ENCODE measurements at places on chromosomes 4 and X.

- DNase-seq = no peak
These were observed 219.1 kb downstream of the GC start for GRCh38 chr4:71564775-71565174.

- DNase-seq = no peak
These were observed at the start of gene PCSK1N for GRCh38 chrX:48835524-48836329. TSS of gene PCSK1N (minus strand) at chrX:48835610. CDS start at chrX:48835532, 78 bp downstream.

- no peak for DNase-seq
These were observed 169.4 kb downstream of the PTTG2 start for GRCh38 chr4:38129460-38130227.

- DNase-seq = no peak
These were observed 198.3 kb upstream of the FAT4 start for GRCh38 chr4:125116431-125116830.

- peak; percentile 67 for DNase-seq
These were observed 19.1 kb upstream of the TEX13B start for GRCh38 chrX:108001218-108001814.

GRCh38 chr4:36392024-36392423 lies 110.6 kb downstream of the DTHD1 start:
- DNase-seq = no peak

GRCh38 chr4:106065018-106065417 lies 169.7 kb downstream of the NPNT start:
- DNase-seq = no peak

- no peak for DNase-seq
These were observed 38.8 kb downstream of the SEPTIN6 start for GRCh38 chrX:119654112-119654531.

GRCh38 chr4:10173037-10173753 lies 56.6 kb upstream of the WDR1 start:
- DNase-seq = peak; percentile 91

GRCh38 chrX:55005256-55005655 lies 5.1 kb downstream of the APEX2 start:
- no peak for DNase-seq

GRCh38 chr4:86675548-86675947 lies 81.4 kb downstream of the PTPN13 start:
- no peak for DNase-seq

- no peak for DNase-seq
These were observed 47.1 kb downstream of the KLF3 start for GRCh38 chr4:38711066-38711465.

DNA sequence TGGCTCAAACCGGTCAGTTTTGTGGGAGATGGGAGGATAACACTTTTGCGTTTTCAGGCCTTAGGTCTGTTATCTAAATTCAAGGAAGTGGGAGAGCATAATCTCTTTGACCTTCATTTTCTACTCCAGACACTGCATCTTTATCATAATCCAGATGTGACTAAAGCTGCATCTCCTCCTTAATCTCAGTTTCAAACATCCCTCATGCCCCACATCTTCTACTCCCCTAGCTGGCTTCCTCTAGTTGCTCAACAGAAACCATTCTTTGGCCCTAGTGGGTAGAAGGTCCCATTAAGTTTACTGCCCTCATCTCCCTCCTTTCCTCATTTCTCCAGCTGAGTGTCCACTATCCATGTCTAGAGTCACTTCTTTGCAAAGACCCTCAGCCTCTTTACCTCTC lies 18.8 kb upstream of the RASL11B start:
- no peak for DNase-seq

- DNase-seq = no peak
These were observed 11.3 kb downstream of the DOCK11 start for GRCh38 chrX:118506805-118507480.

DNA sequence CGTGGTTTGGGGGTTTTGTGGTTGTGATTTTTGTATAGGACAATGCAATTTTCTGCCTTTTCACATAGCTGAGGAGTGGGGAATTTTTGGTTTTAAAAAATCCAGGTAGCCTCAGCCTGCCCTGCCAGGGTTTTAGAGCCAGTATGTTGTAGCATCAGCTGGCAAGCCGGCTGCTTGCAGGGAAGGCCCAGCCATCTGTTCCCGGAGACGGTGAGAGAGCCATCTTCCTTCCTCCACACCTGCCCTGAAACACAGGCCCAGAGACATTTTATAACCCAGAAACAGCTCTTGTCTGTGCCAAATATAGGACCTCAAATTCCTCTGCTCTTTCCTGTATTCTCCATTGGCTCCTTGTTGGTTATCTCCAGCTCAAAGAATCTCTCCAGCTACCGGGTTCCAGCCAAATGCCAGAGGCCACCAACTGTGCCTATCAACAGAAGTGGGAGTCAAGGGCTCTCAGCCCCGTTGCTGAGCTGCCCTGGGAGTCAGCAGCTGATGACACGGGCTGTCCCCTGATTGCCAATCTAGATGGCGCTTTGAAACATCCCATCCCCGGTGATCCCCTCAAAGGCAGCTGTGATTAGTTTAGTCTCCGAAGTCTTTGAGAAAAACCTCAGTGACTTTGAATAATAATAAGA lies 595.2 kb downstream of the MID1IP1 start:
- no peak for DNase-seq

DNA sequence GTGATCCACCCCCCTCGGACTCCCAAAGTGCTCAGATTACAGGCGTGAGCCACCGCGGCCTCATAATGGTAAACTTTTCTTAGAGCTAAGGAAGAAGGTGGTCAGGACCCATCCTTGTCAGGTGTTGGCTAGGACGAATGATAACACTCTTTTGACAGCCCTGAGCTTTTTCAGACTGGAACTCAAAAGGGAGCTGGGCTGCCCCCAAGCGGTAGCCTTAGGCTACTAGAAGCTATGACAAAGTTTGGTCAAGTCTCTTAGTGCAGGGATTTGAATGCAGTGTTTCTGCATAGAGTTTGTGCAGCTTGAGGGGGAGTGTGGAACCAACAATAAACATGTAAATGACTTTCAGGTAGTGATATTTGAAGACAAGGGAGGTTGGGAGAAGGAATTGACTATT lies 11.8 kb upstream of the HSD17B10 start:
- DNase-seq = peak; percentile 77

DNA sequence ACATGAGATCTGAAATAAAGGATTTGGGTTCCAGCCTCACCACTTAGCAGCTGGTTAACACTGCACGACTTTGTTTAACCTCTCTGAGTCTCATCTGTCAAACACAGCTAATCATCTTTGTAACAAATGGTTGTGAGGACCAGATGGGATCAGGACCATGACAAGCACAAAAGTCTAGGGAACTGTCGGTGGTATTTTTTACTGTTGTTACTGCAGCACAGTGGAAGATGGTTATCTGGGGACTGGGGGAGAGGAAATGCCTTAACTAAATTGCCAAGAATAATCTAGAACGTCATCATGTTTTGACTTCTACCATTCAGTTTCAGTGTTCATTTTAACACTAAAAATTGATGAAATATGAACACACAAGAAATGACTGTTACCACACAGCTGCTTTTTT lies 99.5 kb downstream of the ADGRA3 start:
- DNase-seq = peak; percentile 52

DNA sequence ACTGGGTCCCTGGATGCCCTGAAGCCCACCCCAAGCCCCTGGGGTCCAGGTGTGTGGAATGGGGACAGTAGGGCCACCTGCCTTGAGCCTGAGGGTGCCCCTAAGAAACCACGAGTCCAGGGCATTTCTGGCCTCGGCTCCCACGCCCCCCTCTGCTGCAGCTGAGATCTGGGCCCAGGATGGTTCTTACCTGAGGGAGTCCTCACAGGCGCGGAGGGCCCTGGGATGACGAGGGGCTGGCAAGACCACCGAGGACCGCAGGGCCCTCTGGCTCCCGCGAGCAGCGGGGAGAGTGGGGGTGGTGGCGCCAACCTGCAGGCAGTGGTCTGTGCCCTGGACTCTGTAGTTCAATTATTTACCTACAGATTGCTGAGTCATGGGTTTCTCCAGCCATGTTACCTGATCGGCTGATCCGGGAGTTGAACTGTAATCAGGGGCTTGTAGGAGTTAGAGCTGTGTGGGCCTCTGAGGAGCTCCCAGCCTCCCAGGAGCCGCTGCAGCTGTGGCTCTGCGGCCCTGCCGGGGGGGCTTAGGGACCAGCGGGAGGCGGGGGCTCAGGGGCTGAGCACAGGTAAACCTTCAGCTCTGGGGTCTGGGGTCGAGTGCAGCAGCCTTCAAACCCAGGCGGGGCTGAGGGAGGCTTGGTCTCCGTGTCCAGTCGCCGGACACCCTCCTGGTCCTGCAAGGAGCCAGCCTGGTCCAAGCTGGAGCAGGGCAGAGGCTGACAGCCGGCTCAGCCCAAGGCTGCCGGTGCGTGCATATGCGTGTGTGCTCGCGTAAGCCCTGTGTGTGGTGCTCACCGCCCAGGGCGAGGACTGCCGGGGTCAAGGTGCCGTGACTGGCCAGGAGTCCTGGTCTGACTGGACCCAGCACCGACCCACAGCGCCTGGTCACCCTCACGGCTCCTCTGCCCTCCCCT lies at the start of gene SLC26A1:
Gene SLC26A1 (minus strand): TSS at position 294 of the 919 bp plus-strand sequence. CDS start 1,701 bp downstream, outside the sequence.
- peak; percentile 26 for DNase-seq

- DNase-seq = peak; percentile 81
These were observed 97.5 kb upstream of the ZNF518B start for GRCh38 chr4:10554694-10555093.

DNA sequence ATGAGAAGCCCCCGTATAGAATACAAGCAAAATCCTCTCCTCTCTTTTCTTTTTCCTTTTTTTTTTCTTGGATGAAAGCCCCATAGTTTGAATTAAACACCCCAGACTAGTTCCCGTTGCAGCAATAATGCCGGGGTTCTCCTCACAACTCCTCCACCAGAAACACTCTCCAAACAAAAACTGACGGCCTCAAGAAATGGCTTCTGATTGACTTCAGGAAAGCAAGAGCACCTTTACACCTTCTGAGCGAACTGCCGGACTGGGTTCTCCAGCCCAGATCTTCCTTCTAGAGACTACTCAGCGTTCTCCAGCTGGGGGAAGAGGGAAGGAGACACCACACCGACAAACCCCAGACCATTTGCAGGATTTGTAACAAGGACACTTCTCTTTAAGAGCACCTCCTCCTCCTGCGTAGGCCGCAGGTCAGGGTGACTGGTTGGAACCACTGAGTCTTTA lies 4.0 kb downstream of the HAND2 start:
- peak; percentile 1 for DNase-seq

DNA sequence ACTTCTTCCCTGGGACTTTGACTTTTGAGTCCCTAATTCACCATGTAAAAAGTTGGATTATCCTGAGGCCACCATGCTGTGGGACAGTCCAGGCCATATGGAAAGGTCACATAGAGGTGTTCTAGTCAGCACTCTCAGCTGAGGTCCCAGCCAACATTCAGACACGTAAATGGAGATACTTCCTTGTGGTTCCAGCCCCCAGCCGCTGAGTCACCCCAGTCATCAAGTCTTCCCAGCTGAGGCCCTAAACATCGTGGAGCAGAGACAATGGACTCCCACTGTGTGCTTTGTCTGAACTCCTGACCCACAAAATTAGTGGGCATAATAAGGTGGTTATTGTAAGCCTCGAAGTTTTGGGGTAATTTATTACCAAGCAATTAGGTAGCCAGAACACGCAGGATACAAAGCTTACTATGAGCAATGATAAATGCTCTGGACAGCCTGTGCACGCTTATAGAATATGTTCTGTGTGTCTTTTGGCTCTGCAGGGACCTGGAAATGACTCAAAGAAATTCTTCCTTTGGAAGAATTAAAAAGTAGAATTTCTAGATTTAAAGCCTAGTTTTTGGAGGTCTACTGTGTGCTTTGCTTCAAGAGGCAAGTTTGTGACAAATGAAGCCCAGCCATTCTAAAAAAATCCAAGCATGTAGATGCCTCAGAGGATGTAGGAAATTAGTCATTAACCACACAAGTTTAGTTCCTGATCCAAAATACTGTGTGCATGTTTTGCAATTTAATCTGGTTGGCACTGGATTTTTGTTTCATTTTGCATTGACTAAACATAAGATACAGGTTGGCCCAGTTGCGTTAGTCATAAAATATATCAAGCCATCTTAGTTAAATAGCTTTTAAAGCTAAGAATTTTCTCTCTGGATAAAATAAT lies 33.2 kb upstream of the SLC9A7 start:
- peak; percentile 53 for DNase-seq

DNA sequence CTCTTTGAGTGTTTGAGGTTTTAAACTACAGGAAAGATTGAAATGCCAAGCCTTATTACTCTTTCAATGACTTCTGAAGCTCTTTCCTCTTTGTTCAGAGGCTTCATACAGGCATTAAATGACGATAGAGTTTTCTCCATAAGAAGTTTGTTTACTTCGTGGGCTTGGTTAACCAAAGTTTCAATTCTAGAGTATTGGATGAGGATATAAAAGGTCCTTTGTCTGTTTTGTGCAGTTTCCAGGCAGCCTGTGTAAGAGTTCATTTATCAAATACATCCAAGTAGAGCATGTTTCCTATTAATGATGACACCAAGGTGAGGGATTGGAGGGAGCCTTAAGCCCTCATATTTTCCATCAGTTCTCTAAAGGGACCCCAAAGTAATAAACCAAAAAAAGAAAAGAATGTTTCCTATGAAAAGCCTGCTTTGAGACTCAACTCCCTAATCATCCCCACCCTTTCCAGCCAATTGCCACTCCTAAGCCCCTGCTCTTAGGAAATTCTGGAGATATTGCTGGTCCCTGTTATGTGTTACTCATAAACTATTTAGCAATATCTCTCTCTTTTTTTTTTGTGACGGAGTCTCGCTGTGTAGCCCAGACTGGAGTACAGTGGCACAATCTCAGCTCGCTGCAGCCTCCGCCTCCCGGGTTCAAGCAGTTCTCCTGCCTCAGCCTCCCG lies 106.2 kb upstream of the IL13RA1 start:
- DNase-seq = no peak

- DNase-seq = peak; percentile 60
These were observed 63.5 kb upstream of the ARHGAP36 start for GRCh38 chrX:130994671-130995070.

DNA sequence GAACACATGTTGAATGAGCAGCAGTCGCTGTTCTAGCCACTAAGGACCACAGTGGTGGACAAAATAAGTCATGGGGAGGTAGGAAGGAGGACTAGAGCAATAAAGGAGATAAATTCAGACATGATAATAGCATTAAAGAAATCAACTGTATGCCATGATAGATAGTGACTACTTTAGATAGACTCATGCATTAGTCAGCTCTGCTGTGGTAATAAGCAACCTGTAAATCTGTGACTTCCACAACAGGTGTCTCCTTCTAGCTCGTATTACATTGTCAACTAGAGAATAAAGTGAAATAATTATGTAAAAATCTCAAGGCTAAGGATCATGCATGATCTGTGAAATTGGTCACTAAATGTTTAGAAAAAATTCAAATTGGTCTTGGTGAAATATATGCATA lies 77.9 kb downstream of the WWC2 start:
- no peak for DNase-seq

Measured in hematopoietic multipotent progenitor cell treated with erythropoietin and hydrocortisone succinate and interleukin-3 and kit ligand, for 6 days (in vitro differentiated cells).